ENCODE measurements at places on chromosomes 4 and X.

DNA sequence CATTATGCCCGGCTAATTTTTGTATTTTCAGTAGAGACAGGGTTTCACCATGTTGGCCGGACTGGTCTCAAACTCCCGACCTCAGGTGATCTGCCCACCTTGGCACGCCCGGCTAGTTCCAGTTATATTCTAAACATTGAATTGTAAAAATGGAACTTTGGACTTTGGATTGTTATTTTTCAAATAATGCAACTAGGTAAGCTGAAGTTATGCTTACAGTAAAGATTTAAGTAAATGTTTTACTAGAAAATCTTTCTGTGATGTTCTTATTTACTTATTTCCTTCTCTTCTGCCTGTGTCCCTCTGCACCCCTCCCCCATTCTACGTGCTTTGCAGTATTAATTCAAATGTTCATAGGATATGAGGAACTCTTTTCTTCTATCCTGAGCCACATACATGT, 26.1 kb downstream of the GK start:
- no peak for DNase-seq

DNA sequence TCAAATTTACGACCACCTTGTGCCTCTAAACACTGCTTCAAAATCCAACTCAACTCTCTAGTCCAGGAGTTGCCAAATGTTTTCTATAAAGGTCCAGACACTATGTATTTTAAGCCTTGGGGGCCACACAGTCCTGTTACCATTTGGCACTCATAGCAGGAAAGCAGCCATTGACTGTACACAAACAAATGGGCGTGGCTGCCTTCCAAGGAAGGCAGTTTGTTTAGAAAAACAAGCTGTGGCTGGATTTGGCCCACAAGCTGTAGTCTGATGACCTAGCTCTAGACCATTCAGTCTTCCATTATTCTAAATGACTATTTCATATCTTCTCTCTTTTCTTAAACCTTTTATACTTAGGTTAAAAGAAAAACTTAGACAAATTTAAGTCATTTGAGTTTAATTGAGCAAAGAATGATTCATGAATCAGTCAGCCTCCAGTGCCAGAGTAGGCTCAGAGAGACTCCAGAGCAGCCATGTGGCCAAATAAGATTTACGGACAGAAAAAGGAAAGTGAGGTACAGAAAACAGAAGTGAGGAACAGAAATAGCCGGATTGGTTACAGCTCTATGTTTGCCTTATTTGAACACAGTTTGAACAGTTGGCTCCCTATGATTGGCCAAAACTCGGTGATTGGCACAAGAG, 825.8 kb upstream of the LCORL start:
- DNase-seq, result no peak

GRCh38 chrX:21940356-21940829, at the start of gene SMS:
SMS (plus strand) TSS chrX:21940709; CDS start chrX:21940825, 116 bp downstream.
- DNase-seq, result peak; percentile 26

- DNase-seq, result no peak
These were observed 8.2 kb downstream of the SLC25A4 start for GRCh38 chr4:185151296-185151695.

DNA sequence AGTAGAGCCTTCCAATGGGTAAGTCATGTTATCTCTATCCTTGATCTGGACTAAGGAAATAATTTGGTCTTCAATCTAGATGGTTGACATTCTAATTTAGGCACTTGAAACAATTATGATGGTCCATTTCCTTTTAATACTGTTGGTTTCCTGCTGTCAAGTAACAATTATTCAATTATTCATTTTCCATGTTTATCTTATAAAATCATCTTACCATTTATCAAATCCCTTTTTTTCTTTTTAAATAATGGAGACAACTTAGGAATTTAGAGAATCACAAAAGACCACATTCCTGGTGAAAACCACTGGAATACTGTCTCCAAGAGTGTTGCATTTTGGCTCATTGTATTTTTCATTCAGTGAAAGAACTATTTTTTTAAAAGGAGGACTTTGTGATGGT, 148.7 kb upstream of the CTSO start:
- no peak for DNase-seq

- no peak for DNase-seq
These were observed 67.5 kb upstream of the NPY2R start for GRCh38 chr4:155140889-155141288.

DNA sequence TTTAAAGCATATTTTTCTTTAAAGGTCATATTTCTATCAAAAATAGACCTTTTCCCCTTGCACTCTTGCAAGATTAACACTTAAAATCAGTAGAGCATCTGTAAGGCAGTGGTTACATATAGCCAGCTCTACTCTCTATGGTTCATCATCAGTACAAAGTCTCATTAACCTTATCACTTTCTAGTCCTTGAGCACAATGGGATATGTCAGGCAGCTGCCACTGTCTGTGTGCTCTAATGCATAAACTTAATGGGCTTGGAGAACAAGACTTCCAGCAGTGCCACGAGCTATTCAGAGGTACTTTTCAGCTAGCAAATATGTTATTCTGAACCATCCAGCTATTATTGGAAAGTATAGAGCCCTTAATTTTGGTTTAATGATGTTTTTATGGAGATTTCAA, 393.7 kb downstream of the GASK1B start:
- DNase-seq, result no peak

Measured in stimulated activated CD4-positive, alpha-beta T cell treated with anti-CD3 and anti-CD28 coated beads, Interleukin-1b, Interleukin-23, amount 100 ng/mL, for 1 hour (primary cell).